Spinal cord (tissue), 10 donors: ENCODE measurements at places on chromosomes 1 and 21. TPM values are rescaled to one million over a fixed set of nuclear protein-coding genes. Genes with fewer than 3 reads are reported as not detected.

LMX1A gene
- polyA plus RNA-seq, result 0.99 TPM

EVA1C gene
- 10.4 TPM for polyA plus RNA-seq

SUCO gene
- polyA plus RNA-seq, result 43.2 TPM

REN gene
- 0.39 TPM for polyA plus RNA-seq

SEMA6C gene
- polyA plus RNA-seq, result 34.6 TPM

ADGRL2 gene
- 87.9 TPM for polyA plus RNA-seq

CNIH3 gene
- 18.6 TPM for polyA plus RNA-seq
